AG20443 (cell line): ENCODE measurements at places on chromosomes 1 and 21.

GRCh38 chr1:37755290-37755689, 9.6 kb downstream of the EPHA10 start:
- peak; percentile 6 for DNase-seq

- DNase-seq, result no peak
Observed at GRCh38 chr1:52996653-52997052, 65.4 kb upstream of the PODN start.

GRCh38 chr1:65164633-65165032, 16.6 kb downstream of the AK4 start:
- DNase-seq, result peak; percentile 13

DNA sequence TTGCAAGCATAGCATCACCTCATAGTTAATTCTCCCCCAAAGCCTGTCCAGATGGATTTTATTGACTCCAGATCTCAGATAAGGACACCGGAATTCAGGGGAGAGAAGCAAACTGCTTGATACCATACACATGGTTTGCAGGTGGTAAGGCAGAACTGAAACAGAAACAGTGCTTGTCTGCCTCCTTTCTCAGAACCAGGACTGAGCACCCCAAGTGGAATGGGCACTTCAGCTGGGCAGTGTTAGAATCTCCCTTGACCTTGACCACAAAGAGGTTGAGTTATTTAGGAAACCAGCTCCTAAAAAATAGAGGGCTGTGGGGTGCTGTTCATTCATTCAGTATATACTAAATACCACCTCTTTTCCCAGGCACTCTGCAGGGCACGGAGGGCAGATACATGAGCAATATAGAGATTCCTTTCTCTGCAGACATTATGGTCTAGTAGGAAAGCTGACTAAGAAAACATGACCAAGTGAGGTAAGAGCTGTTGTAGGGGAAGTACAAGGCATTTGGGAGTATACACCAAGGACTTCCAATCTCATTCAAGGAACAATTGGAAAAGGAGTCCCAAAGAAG, 185.2 kb downstream of the C1orf94 start:
- DNase-seq, result no peak

- DNase-seq, result no peak
Observed at GRCh38 chr1:34715139-34715538, 39.7 kb upstream of the GJB5 start.

GRCh38 chr21:38352536-38353219, 95.9 kb downstream of the KCNJ15 start:
- DNase-seq, result peak; percentile 85

GRCh38 chr1:63855942-63856341, 82.1 kb downstream of the ROR1 start:
- DNase-seq, result no peak

DNA sequence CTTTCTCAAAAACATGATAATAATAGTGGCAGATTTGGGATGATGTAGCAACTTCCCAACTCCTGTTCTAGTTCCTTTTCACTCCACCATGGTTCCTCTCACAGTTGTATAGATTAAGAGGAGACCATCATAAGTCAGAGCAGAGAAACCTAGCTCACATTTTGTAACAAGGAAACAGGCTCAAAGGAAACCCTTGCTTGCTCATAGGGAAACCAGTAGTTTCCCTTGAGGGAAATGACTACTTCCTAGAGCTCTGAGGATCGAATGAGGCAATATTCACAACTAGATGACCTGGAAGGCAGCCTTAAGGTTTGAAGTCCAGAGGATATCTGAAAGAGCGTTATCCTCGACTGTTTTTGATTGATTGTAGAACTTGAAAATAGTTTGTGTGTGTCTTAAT, 76.1 kb upstream of the C8B start:
- no peak for DNase-seq

- no peak for DNase-seq
Observed at GRCh38 chr1:228513236-228513900, 26.2 kb downstream of the RNF187 start.

DNA sequence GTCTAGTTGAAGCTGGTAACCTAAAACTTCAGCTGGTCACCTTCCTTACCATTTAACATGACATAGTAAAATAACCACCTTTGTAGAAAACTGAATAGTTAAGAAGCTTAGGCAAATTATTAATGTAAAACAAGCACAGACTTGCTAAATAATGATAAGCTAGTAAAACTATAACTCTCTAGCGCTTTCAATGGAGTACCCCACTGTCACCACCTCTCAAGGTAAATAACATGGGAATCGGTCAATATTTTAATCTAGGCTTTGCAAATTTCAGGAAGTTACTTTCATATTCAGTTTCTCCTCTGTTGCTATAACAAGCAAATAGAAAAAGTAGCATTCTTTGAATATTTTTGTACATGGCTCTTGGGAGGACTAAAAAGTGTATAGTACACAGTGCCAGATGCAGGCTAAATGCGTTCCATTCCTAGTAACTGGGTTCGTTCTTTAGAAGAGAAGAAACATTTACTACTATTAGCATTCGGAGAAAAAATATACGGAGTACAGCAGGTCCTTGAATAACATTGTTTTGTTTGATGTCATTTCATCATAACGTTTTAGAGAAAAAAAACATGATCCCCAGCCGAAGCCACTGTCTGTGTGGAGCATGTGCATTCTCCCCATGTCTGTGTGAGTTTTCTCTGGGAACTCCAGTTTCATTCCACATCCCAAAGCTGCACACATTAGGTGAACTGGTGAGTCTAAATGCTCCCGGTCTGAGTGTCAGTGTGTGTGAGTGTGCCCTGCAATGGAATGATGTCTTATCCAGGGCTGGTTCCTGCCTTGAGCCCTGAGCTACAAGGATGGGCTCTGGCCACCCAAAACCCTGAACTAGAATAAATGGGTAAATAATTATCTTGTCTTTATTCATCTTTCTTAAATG, 52.5 kb downstream of the EPRS1 start:
- DNase-seq, result no peak

GRCh38 chr21:26433386-26433785, 139.7 kb downstream of the CYYR1 start:
- peak; percentile 30 for DNase-seq

GRCh38 chr1:244099258-244099930, 48.3 kb downstream of the ZBTB18 start:
- DNase-seq, result no peak

DNA sequence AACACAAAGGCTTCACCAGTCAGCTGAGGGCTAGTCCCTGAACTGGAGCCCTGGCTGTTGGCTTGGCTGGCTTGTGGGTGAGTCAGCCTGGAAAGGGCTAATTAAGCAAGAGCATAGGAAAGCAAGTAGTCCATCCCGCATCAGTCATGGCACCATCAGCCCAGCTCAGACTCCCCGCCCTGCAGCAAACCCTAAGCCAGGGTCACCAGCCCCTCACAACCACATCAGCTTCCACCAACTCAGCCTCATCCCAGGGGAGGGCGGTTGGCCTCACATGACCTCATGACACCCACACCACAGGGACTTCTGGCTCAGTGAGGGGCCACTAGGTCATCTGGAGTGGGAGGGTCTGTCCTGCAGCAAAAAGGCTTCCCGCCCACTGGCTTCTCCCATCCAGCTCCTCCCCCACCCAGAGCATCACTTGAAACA, 7.0 kb upstream of the SPATC1L start:
- peak; percentile 92 for DNase-seq

DNA sequence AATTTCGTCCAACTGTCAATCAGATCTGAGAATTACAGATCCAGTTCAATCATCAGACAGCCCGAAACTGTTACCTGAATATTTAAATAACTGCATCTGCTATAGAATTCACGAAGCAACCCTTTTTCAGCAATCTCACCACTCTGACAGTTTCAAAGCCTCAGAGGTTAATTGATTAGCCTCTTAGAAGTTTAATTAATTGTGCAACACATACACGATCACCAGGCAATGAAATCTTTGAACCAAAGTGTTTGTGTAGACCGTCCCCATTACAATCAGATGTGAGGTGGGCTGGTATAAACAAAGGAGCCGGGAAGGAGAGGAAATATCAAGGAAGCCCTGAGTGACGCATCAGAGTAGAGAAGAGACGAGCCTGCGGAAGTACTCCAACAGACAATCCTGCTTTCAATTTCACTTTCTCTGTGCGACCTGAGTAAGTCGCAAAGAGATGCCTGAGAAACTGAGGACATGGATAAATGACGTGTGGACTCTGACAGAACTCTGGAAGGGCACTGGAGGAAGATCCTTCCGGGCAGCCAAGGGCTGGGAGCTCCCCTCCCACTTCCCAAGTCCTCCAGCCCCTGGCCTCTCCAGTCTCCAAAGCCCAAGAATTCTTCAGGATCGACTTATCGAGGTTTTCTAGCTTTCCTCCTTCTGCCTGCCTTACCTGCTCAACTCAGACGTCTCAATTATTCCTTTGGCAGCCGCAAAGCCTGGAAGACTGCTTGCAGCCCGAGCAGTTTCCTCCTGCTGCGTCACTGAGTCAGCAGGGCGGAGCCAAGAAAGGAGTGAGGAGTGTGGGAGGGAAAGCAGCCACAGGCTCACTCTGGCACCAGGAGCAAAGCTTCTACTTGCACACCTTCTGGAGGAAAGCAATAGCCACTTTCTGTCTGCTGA, at the start of gene RNASEL:
Gene RNASEL, minus strand, starts transcription at position 757 of the 897 bp plus-strand sequence. CDS start 2,450 bp downstream, outside the sequence.
- DNase-seq, result peak; percentile 87

DNA sequence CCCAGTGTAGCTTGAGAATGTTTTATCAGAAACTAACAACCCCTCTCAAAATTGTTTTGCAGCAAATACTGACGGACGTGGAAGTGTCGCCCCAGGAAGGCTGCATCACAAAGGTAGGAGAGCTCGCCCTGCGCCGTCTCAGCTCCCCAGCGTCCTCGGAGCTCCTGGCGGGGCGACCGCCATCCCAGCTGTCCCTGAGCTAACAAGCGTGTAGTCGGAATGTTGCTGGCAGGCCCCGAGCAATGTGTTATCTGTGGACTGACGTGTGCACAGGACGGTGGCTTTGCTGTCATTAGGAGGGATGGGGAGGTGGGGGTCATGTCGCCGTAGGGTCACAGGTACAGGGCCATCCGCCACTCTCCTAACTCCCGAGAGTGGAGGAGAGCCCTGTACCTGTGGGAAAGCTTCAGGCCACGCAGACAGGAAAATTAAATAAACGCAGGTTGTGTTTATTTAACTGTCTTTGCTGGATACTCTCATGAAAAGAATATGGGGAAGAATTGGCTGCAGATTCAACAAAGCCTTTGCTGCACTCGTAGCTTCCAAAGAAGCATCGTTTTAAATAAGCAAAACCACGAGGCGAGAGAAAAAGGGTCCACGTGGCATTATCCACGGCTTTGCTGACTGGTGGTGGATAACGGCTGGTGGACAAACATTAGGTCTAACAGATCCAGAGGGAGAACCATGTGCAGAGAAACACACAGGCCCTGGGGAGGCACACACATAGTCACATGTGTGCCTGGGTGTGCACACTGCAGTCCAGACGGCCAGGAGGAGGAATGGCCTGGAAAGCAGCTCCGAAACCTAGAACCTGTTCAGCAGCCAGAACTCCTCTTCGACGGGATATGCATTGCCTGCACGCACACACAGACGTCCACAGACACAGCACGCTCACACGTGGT, 175.3 kb downstream of the PRDM16 start:
- DNase-seq, result no peak

- DNase-seq, result peak; percentile 93
Observed at GRCh38 chr1:224929335-224930237, at the start of gene DNAH14. Gene DNAH14, plus strand, starts transcription at chr1:224929675. Its CDS starts 23,028 bp downstream, at chr1:224952703.

GRCh38 chr1:1847890-1848289, 43.0 kb downstream of the GNB1 start:
- DNase-seq, result no peak

GRCh38 chr1:10610901-10611600, 136.3 kb downstream of the PEX14 start:
- no peak for DNase-seq

DNA sequence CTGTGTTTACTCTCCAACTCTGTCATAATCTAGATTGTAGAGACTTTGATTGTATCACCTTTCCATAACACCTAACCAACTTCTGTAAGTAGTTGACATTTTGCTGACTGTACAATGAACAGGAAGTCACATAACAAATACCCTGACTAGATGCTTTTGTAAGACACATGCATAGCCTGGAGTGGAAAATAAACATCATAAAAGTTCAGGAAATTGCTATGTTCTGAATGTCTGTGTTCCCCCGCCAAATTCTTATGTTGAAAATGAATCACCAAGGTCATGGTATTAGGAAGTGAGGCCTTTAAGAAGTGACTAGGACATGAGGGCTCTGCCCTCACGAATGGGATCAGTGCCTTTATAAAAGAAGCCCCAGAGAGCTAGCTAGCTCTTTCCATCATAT, 40.4 kb upstream of the ZSWIM5 start:
- peak; percentile 49 for DNase-seq

DNA sequence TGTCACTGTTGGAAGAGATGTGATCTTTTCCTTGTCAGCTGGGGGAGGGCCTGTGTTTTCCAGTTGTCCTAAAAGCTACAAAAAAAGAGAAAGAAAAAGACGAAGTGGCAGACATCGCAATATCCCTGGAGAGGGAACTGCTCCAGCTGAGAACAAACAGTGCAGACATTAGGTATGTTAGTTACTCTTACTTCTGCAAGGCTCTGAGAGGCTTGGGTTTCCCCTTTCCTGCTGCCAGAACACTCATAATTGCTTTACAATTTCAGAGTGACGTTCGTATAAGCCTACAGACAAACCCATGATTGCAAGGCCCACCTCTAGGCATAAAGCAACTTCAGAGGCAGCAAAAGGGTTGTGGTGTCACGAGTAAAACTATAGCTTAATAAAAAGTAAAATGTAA, 31.1 kb downstream of the CD160 start:
- no peak for DNase-seq
